ENCODE measurements at places on chromosomes 3 and 15.
A peak's percentile ranks its signal among the peaks of the same experiment; 100 is the strongest.

- DNase-seq: no peak
These were observed 1277.6 kb downstream of the ZPLD1 start for GRCh38 chr3:103712320-103713008.

GRCh38 chr3:44114142-44114541 is 127.5 kb upstream of the TOPAZ1 start:
- no peak for DNase-seq

GRCh38 chr3:53202331-53203015 is 41.5 kb downstream of the PRKCD start:
- DNase-seq: no peak

- no peak for DNase-seq
These were observed 33.6 kb downstream of the EAF1 start for GRCh38 chr3:15460891-15461531.

- no peak for DNase-seq
These were observed 5.9 kb upstream of the FMN1 start for GRCh38 chr15:33200444-33200843.

DNA sequence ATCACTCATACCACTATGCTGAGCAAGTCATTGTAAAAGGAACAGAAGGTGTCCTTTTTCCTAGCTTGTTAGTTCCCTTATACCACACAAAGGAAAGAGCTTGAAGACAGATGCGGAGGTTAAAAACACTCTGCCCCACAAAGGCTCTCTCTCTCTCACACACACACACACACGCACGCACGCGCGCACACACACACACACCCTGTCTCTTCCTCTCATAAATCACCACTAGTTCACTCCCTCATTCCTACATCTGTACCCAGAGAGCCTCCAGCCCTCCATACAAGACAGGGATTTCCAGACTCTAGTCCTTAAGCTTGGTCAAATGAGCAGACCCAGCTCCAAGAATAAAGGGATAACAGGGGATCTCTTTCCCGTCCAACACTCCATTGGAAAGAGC is 120.1 kb upstream of the THBS1 start:
- DNase-seq: no peak

DNA sequence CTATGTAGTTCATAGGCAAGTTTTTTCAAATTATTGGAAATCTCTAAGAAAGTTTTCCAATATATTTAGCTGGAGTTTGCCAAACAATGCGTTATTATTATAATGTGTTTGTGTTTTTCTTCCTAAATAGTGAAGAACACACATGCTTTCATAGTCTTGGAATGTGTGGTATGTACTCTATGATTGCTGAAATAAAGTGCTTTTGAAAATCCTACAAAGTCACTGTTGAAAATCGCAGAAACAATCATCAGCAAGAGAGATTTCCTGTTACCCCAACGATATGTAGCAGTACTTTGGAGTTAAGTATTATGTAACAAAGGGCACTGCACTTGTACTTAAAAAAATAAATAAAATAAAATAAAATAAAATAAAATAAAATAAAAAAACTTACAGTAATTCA is 796.2 kb downstream of the NAALADL2 start:
- DNase-seq: no peak

DNA sequence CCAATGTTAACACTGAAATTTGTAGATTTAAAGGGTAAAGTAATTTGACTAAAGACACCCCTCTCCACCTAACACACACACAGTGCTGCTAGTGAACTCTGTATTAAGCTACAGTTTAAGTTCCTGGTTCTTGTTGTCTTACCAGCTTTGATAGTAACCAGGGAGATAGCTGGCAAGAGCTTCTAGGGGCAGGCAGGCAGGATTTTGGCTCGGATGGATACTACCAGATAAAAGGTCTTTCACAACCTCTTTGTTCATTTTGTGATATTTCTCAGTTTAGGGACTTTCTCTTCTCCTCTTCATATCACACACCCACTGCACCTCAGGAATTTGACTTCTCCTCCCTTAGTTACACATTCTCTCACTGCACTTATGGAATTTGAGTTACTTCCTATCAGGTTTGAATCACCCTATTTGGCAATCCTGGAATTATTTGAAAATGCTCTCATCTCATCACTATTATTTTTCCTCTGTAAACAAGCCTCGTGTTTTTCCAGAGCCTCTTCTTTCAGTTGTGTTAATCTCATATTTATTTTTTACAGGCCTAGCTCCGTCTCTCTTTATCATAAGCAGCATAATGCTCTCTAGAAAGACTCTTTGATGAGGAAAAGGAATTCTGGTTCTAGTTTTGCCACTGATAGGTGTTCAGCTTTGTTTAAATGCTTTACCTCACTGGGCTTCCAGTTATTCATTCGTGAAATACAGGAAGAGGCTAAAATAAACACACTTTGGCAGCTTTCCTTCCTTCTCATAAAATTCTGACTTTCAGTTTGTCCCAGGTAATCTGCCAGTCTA is 23.0 kb upstream of the CLDN1 start:
- no peak for DNase-seq

- no peak for DNase-seq
These were observed 26.3 kb downstream of the ALS2CL start for GRCh38 chr3:46667061-46667621.

DNA sequence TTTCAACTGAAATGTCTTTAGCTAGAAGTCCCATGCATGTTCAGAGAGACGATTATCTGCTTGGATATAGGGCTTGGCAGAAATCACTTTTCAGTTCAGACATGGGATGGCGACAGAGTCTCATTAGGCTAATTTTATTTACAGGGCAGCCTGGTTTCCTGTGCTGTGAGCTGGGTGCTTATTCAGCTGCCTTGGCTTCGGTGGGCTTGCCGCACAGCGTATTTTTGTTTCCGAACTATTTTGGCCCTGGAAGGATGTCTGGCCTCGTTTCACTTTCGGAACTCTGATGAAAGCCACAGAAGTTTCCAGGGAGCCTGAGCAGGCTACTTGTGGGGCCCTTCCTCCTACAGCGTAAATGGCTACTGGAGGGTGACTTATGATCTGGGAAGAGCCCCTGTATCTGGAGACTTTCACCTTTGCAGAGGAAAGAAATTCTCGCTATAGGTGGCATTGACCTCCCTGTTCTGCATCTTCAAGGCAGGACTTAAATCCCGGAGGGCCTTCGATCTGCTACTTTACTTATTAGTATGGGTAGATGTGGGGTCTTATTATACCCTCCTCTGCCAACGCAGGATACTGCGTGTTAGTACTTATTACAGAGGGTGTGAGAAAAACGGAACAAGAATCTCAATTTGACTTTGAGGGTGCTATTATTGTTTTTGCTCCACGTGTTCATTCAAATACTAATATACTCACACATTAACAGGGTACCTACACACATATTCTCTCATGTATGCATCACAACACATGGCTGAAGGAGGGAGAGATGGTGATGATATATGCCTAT is 364.0 kb upstream of the RBMS3 start:
- DNase-seq: peak; percentile 78

DNA sequence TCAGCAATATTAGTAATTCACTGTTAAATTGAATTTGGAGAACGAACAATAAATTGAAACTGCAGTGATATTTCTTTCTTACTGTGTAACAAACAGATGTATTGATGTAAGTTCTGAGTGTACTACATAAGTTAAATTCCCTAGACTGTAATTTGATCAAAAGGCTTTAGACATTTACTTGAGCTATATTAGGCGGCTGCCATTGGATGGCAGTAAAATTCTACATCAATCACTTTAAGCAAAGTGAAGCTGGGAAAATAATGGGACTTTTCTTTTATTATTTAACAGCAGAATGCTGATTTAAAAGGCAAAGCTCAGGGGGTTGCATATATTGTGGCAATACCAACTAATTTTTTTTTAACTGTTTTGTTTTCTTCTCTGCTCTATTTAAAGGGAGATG is 212.6 kb upstream of the PLSCR5 start:
- DNase-seq: no peak

- DNase-seq: no peak
These were observed 26.7 kb downstream of the FLNB start for GRCh38 chr3:58034738-58035523.

- no peak for DNase-seq
These were observed 42.9 kb downstream of the WNT7A start for GRCh38 chr3:13836658-13837587.

DNA sequence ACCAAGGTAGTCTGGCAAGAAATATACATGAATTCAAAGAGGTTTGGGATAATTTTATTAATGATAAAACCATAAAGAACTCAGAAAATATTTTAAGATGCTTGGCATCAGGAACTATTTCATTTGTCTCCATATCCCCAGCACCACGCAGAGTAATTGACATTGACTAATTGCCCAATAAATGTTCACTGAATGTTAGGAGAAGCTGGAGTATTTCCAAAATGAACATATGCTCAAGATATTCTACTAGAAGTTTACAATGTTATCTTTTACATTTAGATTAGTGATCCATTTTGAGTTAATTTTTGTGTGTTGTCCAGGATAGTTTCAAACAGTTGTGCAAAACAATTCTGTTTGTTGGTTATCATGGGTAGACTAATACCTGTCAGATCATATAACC is 298.8 kb upstream of the CTDSPL start:
- no peak for DNase-seq

- DNase-seq: no peak
These were observed 161.9 kb upstream of the ATP11B start for GRCh38 chr3:182631183-182632076.

DNA sequence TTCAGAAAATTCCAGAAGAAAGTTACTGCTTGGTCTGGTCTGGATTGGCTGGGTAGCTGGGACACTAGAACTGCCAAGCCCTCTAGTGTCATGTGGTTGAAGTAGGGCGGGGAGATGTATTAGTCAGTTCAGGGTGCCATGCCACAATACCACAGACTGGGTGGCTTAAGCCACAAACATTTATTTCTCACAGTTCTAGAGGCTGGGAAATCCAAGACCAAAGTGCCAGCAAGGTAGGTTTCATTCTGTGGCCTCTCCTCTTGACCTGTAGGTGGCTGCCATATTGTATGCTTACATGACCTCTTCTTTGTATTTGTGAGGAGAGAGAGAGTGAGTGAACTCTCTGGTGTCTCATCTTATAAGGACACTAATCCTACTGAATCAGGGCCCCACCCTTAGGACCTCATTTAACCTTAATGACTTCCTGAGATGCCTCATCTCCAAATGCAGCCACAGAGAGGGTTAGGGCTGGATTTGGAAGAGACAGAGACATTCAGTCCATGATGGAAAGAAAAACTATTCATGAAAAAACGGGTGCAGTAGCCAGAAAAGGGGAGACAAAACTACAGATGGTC is 18.1 kb upstream of the ZSCAN2 start:
- no peak for DNase-seq

DNA sequence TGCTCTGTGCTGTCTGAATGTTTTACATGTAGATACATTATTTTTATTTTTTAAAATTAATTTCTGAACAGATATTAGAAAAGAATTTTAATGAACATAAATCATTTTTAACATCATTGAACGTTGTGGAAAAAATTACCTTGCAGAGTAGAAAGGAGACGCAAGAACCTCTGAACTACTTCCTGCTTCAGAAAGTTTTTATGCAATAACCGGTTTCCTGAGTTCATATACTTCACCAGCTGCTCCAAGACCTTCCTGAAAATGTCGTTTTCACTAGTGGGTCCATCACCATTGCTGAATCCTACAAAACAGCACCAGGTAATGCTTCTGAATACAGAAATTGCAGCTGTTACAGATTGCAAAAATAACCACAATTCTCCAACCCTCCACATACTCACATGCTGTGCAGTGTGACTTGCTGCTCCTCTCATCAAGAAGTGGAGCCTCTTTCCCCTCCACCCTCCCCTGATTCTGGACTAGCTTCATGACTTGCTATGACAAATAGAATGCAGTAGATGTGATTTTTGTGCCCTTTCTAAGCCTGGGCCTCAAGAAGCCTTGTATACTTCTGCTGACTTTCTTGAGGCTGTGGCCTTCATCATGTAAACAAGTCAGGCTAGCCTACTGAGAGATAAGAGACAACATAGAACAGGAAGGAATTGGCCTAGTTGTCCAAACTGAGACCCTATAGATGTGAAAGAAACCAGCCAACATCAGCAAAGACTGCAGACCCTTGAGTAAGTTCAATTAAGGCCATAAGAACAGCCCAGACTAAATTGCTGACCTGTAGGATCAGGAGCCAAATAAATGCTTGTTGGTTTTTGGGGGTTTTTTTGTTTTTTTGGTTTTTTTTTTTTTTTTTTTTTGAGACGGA is 80.4 kb downstream of the TRANK1 start:
- DNase-seq: no peak

DNA sequence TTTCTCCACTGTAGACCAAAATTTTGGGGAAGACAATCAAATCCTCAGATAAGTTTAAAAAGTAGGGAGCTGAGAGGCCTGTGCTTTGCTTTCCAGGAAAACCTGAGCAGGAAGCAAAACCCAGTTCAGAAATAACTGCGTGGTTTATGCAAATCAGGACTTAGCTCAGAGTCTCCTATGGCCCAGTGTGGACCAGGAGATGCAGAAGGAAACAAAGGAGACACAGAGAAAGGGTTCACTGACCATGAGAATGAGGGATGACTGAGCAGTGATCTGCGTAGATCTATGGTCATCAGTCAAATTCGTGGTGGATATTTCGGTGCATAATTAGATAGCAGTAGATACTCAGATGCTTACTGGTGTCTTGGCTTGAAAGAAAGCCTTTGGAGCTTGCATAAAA is 196.6 kb downstream of the TPRG1 start:
- no peak for DNase-seq

- no peak for DNase-seq
These were observed 22.8 kb downstream of the ATP2C1 start for GRCh38 chr3:130916507-130917167.

GRCh38 chr3:67037615-67038014 is 39.5 kb downstream of the KBTBD8 start:
- no peak for DNase-seq

DNA sequence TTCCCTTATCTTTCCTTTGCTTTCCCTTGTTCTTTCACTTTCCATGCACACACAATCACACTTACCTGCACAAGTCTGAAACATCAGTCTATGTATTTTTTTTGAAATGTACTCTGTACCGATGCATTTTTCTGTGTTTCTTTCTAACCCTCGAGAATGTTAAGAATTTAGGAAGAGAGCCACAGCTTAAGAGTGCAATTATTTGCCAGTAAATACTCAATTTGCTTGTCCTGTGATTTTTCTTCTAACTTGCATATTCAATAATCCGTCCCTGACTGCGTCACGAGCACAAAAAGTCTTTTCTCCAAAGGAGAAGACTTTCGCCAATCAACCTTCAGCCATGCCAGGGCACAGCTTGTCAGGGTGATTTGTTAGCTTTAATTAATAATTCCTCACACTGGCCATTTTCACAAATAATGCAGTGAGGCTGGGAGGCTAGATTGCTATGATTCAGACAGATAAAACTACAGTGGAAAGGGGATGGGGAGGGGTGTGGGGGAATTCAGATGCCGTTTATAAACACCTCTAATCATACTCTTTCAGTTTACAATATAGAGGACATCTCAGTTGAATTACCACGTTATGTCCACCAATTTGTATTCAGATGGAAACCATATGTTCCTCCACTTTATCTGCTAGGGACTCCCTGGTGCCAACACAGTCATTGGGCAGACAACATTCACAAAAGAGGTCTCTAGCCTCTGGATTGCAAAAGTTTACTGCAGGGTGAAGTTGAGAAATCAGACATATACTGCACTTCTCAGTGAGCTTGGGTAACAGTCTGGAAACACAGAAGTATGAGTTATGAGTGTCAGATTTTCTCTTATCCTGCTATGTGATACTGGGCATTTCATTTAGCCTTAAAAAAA is 388.0 kb downstream of the ZBTB20 start:
- no peak for DNase-seq

GRCh38 chr3:55508335-55508734 is 21.2 kb upstream of the WNT5A start:
- DNase-seq: no peak

Measured in smooth muscle cell of the brain vasculature (primary cell).